NCI-H2081 (cell line): ENCODE measurements at places on chromosomes 2 and 18.

DNA sequence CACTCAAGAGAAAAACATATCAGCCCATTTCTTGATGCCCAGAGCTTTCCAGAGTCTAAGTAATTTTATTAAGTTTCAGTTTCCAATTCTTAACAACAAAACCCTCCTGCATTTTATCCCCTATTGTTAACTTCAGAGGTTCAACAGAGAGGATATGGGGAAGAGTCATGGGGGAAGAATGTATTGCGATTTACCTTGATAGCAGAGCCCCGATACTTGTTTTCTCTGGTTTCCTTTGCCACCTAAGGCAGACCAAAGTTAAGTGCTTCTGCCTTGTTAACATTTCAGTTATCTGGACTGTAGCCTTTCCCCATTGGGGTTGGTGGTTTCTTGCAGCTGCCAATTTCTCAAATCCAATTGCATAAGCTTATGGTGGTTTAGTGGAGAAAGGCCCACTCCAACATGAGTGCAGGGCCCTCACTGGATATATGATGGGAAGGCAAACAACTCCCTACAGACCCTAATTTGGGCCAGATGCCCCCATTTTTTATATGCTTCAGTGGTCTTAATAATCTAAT, 82.0 kb upstream of the ITGB6 start:
- no peak for DNase-seq

- DNase-seq = no peak
These were observed 69.6 kb downstream of the R3HDM1 start for GRCh38 chr2:135600915-135601314.

DNA sequence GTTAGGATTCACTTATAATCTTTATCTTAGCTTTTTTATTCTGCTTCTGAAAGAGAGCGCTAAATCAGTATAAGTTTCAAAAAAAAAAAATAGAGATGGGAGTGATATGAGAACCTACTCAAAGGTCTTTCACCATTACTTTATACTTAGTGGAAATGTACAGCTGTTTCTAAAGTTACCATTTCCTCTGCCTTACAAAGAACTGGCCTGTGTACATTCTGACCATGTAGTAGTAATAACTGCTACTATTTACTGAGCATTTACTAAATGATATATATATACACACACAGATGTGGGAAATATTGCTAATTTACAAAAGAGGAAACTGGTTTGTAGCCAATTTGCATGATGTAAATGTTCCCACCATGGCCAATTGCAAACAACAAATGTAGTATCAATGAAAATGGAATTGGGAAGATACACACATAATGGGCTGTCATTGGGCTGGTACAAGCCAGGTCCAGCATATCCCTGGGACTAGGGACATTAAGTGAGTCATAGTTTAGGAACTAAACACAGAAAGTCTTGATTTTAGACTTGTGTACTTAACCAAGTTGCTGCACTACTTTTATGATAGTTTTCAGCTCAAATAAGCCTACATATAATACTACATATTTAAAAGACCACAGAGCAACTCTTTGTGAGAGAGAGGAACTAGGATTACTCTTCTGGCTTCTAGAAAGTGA, 67.1 kb downstream of the DYNC1I2 start:
- no peak for DNase-seq

DNA sequence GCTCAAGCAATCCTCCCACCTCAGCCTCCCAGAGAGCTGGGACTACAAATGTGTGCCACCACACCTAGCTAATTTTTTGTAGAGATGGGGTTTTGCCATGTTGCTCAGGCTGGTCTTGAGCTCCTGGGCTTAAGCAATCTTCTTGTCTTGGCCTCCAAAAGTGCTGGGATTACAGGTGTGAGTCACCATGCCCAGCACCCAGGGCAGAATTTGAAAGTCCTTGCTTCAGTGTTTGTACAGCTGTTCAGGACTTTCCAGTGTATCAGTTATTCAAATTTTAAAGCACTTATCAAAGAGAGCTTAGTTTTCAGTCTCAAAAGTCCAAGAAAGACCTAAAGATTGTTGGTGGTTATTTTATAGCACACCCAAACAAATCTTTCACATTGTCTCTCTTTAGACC, 43.6 kb upstream of the VPS54 start:
- DNase-seq = no peak

DNA sequence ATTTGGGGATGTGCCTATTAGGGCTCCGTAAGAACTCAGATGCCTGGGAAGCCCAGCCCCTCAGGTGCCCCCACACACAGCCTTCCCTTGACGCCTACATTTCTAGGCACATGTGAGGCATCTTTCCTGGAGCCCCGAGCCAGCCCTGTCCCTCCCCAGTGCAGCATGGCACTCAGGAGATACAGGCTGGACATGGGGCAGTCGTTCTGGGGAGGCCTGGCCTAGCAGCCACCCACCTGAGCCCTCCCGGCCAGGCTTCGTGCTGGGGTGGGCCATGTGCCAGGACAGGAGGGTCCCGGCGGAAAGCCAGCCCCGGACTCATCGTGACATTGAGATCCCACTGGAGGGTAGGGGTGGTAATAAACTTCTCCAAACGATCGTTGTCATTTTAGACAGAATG, 15.2 kb downstream of the BOK start:
- DNase-seq = no peak

GRCh38 chr2:148490840-148491439, 153.6 kb upstream of the EPC2 start:
- DNase-seq = no peak

GRCh38 chr2:84451579-84451978, 7.5 kb downstream of the SUCLG1 start:
- no peak for DNase-seq

- DNase-seq = no peak
These were observed 12.8 kb upstream of the GNLY start for GRCh38 chr2:85681372-85681763.
